Body of pancreas (tissue), 4 donors: ENCODE measurements at places on chromosomes 5 and 9. TPM values are rescaled to one million over a fixed set of nuclear protein-coding genes. Genes with fewer than 3 reads are reported as not detected.

DNA sequence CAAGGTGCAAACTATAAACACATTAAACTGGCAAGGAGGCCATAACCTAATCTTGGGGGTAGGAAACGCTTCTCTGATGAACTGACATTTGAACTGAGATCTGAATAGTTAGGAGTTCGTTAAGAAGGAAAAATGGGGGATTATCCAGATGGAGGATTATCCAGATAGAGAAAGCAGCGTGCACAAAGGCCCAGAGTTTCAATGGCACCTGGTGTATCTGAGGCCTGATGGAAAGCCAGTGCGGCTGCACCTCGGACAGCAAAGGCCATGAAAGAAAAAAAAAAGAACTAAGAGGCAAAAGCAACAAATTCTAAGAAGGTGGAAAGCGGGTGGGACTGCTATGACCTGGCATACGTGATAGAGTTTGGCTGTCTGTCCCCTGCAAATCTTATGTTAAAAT is 13.0 kb upstream of the CTNNAL1 start:
- DNase-seq, result no peak

The MEGF9 gene
- total RNA-seq, result 9.9 TPM

DNA sequence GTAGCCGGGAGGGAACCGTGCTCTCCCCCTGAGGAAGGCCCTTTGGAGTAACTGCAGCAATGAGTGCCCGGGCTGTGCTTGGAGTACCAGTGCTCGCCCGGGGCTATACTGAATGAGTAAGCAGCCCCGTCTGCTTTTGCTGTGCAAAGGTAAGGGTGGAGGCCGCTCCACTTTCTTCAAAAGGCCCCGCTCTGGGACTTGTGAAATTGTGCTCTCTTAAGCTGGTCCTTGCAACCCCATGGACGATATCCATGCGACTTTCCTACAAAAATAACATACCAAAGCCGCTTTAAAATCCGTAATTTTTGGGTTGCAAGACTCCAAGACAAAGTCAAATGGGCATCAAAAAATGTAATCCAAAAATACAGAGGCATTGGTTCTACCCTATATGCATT is 578 bp upstream of the TNFAIP8 start:
- no peak for DNase-seq

DNA sequence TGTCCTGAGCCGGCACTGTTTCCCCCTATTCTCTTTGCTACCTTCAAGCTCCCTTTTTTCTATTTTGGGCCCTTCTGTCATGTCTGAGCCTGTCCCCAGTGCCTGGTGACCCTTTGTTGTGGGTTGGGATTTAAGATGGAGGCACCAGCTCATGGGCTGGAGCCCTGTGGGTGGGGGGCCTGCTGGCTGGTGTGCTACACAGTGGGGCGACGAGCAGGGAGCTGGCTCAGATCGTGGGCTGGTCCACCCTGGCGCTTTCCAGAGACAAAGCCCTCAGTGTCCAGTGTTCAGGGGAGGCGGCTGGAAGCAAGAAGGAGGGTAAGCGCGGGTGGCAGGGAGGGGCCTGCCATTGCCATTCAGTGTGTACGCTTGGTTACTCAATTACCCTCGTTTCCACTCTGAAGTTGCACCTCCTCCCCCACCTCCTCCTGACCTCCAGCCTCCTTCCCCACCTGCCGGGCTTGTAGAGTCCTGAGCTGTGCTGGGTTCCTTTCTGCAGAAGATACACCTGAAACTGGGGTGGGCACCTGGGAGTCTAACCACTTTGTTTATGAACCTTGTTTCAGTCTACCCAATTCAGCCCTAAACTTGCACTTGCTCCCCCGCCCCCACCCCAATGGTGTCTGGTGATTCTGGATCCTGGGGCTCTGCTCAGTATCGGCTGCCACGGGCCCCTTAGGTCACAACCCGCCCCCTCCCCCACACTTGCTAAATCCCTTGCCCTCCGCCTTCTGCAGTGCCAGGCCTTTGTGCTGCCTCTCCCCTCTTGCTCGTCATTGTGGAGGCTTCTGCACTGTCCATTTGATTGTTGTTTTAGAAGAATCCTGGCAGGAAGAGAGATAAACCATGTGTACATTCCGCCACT is 49.9 kb downstream of the MVB12B start:
- DNase-seq, result no peak

- DNase-seq, result no peak
Observed at GRCh38 chr5:158200619-158201018, 341.7 kb upstream of the CLINT1 start.

DNA sequence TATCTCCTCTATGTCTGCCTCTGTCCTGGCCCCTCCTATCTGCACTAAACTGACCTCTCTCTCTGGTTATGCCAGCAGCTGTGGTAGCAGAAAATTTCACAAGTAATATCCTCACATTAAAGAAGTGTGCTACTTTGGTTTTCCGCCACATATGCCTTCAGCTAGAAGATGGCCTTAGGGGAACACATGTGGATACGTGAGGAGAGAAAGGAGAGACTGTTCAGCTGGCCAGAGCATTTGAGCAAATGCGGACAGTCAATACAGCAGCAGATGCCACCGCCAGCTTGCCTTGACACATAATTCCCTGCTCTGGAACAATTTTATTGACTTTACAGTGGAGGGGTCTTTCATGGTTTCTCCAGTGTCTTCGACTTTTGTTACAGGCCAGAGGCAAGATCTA is 434.6 kb downstream of the TAF11L14 start:
- no peak for DNase-seq

DNA sequence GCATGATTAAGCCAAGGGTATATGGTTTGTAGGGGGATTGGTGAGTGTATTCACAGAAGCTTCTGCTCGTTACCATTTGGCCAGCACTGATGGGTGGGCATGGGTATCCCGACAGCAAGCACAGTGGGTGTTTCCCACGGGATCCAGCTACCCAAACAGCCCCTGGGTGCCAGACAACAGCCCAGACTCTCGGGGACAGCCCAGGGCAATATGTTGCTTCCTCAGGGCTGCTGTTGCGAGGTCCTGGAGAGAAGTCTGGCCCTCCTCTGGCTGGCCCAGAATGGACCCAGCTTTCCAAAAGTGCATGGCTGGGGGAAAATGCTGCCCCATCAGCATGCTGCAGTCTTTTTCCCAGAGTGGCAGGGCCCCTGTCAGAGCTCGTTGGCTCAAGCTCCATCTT is 247.0 kb downstream of the IRX1 start:
- DNase-seq, result no peak

DNA sequence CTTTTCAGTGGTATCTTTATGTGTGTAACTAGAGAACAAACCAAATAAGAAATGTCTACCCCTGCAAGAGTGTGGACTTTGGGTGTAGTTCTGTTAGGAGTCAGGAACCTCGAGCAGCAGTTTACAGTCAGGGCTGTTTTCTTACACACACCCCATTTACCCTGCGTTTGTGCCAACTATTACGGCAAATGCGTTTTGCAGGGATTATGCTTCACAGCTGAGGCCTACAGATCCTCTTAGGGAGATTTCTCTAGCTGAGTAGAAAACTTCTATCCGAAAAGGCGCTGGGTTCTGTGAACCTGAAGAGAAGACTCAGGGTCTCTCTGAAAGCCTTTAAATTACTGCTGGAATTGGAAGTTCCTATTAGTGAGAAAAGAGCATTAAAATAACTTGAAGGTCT is 51.4 kb downstream of the ACER2 start:
- no peak for DNase-seq

- no peak for DNase-seq
Observed at GRCh38 chr5:123528065-123528464, 16.1 kb downstream of the CSNK1G3 start.

The CAMK4 gene
- not detected for total RNA-seq

DNA sequence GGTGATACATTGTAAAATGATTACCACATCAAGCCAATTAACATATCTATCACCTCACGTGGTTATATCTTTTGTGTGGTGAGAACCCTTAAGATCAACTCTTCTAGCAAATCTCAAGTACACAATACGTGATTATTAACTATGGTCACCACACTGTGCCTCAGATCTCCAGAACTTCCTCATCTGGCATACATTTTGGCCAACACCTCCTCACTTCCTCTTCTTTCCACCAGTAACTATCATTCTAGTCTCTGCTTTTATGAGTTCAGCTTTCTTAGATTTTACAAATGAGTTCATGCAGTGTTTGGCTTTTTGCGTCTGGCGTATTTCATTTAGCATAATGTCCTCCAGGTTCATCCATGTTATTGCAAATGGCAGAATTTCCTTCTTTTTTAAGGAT is 35.8 kb downstream of the PRKACG start:
- DNase-seq, result no peak
